HEK293T (cell line): ENCODE measurements at places on chromosomes 3 and 15.

DNA sequence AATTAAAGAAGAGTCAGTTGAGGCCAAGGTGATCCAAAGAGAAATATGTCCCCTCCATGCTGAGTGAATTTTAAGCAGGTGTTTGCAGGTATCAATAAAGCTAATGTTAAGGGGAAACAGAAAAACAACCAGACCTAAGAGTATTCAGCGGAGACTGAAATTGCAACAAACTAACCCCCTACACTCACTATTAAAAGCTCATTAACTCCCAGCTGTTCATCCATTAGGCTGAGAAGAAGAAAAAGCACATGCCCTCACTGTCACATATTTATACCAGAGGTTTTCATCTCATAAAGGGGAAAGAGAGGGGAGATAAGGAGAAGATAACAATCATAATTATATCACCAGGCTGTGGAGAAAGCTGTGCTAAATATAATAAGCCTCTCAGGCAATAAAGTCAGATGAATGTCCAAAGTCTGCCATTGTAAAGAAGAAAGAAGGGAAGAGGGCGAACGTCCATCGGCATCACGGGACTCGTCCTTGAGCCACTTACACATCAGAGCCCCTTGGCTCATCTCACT is 145.2 kb downstream of the TAFA4 start:
- DNase-seq = no peak

- DNase-seq = no peak
Observed at GRCh38 chr3:144351773-144352365, 380.2 kb downstream of the DIPK2A start.

DNA sequence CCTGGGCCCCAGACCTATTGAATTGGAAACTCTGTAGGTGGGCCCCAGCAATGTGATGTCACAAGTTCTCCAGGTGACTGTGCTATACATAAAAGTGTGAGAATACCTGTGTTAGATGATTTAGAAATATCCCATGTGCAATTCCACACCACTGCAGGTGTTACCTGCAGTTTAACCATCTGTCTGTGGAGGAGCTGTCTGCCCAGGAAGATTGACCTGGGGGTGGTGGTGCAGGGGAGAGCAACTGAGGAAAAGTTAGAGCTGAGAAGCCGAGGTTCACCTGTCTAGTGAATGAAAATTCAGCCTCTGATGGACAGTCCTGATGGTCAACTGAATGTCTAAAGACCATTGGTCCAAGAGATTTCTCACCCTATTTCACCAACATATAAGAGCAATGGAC is 132.2 kb upstream of the SLC24A5 start:
- DNase-seq = no peak

- no peak for DNase-seq
Observed at GRCh38 chr3:147962408-147963164, 553.4 kb downstream of the ZIC1 start.

DNA sequence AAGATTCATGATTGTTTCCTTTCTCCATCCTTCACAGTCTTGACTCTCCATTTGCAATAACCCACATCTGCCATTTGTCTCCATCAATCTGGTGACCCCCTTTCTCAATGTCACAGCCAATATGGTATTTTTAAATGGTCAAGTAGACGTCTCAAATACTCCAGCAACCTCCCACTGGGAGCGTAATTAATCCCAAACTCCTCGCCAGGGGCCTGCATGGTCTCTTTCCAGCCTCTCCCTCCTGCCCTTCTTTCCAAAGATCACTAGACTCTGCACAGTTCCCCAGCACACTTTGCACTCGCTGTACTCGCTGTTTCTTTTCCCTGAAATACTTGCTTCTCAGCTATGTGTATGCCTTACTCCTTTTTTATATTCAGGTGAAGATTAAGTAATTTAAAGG is 115.3 kb downstream of the PLCH1 start:
- DNase-seq = no peak

GRCh38 chr15:99925661-99926461 is 192.6 kb upstream of the LYSMD4 start:
- no peak for DNase-seq

GRCh38 chr15:81163961-81164800 is 30.1 kb downstream of the CFAP161 start:
- DNase-seq = no peak
